ENCODE measurements at places on chromosomes 16 and 17. TPM values are rescaled to one million over a fixed set of nuclear protein-coding genes. Genes with fewer than 3 reads are reported as not detected.
A peak's percentile ranks its signal among the peaks of the same experiment; 100 is the strongest.

Gene NPW
- 0.82 TPM for total RNA-seq

Gene AGRP
- not detected for total RNA-seq

Gene CDR2L
- total RNA-seq = 11.4 TPM

Gene ITGB3
- 16.8 TPM for total RNA-seq

Gene VTN
- 1.0 TPM for total RNA-seq

Gene PHKB
- total RNA-seq = 107 TPM

Gene CDRT15L2
- total RNA-seq = not detected

Gene FBXW10
- total RNA-seq = 0.31 TPM

Gene HOXB6
- total RNA-seq = not detected

Gene KRTAP9-8
- total RNA-seq = not detected

Gene PDILT
- not detected for total RNA-seq

Gene HOXB5
- total RNA-seq = not detected

Gene MYH1
- total RNA-seq = 15.4 TPM

GRCh38 chr16:70712942-70713341, 27.1 kb upstream of the MTSS2 start:
- DNase-seq = no peak

DNA sequence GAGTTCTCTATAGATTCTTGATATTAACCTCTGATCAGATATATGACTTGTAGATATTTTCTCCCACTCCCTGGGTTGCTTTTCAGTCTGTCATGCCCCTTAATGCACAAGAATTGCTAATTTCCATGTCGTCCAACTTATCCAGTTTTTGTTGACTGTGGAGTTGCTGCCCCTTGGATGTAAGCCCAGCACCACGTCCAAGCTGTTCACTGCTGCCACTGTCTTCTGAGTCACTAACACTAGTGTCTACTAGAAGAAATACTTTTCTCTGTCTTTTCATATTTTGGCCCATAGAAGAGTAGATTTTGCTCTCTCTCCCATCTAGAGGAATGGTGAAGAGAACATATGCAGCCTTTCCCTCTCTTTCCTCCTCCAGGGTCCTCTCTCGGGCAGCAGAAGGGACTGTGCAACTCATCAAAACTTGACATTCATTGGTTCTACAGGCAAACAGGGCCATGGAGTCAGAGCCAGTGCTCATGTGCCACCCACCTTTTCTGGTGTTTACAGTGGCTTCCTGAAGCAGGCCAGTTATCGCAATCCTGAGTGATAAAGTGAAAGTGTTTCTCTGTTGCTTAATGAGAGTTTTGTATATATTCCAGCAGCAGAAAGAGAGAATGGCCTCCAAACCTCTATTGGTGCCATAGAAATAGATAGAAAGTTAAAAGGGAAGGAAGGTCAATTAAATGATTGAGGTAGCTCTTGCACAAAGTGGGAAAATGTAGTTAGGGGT, 22.6 kb upstream of the PMP22 start:
- no peak for DNase-seq

GRCh38 chr16:56226845-56227525, 35.7 kb downstream of the GNAO1 start:
- DNase-seq = no peak

DNA sequence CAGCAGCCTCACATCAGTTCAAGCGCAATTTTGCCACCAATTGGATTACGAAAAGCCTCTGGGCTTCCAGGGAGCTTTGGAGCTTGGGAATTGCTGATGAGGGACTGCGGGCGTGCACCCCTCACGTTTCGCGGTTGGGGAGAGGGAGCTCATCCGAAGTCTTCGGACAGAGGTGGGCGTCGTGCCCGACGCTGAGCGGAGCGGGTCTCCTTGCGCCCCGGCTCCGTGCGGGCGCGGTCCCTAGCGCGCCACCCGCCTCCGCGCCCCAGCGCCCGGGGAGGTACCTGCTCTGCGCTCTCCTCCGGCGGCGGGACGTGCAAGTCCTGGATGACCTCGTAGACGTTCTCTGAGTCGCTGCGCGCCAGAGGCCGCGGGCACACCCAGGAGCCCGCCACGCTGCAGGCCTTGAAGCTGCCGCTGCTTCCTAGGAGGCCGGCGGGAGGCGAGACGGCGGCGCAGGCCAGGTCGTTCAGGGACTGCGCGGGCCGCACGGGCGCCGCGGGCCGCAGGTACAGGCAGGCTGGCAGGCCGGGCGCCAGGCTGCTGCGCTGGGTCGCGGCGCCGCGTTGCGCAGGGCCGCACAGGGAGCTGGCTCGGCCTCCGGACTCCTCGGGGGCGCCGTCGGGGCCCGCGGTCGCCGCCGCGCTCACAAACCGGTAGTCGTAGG, 3.2 kb downstream of the ARHGAP27 start:
- no peak for DNase-seq

- DNase-seq = no peak
Observed at GRCh38 chr16:74759564-74759963, 15.1 kb downstream of the FA2H start.

DNA sequence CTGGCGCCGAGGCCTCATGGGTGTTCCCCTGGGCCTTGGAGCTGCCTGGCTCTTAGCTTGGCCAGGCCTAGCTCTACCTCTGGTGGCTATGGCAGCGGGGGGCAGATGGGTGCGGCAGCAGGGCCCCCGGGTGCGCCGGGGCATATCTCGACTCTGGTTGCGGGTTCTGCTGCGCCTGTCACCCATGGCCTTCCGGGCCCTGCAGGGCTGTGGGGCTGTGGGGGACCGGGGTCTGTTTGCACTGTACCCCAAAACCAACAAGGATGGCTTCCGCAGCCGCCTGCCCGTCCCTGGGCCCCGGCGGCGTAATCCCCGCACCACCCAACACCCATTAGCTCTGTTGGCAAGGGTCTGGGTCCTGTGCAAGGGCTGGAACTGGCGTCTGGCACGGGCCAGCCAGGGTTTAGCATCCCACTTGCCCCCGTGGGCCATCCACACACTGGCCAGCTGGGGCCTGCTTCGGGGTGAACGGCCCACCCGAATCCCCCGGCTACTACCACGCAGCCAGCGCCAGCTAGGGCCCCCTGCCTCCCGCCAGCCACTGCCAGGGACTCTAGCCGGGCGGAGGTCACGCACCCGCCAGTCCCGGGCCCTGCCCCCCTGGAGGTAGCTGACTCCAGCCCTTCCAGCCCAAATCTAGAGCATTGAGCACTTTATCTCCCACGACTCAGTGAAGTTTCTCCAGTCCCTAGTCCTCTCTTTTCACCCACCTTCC, 7.9 kb downstream of the HIRIP3 start:
- no peak for DNase-seq

DNA sequence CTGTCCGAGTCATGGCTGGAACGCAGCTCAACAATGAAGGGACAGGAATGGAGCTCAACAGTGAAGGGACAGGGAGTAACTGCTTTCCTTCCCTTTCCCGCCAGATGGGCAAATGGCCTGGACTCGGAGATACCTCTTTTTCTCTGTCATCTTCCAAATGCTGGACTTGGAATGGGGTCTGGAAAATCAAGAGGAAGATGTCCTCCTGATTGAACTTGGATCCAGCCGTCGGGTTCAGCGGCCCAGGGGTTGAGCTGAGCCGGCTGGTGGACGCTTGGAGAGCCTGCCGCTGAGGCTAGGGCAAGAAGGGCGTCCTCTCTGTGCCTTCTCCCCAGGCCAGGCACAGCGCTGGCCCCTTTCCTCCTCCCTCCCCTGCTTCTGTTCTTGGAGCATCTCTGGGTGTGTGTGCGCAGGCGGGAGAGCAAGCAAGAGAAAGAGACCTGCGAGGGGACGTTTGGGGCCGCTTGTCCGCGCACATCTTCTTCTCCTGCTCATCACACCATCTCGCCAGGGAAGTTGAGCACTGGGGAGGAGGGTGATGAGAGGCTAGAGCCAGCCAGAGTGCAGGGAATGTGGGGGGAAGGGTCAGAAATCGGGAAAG, 6.6 kb downstream of the NEUROD2 start:
- DNase-seq = no peak

GRCh38 chr16:86388976-86389375, 121.4 kb upstream of the FOXF1 start:
- DNase-seq = no peak

DNA sequence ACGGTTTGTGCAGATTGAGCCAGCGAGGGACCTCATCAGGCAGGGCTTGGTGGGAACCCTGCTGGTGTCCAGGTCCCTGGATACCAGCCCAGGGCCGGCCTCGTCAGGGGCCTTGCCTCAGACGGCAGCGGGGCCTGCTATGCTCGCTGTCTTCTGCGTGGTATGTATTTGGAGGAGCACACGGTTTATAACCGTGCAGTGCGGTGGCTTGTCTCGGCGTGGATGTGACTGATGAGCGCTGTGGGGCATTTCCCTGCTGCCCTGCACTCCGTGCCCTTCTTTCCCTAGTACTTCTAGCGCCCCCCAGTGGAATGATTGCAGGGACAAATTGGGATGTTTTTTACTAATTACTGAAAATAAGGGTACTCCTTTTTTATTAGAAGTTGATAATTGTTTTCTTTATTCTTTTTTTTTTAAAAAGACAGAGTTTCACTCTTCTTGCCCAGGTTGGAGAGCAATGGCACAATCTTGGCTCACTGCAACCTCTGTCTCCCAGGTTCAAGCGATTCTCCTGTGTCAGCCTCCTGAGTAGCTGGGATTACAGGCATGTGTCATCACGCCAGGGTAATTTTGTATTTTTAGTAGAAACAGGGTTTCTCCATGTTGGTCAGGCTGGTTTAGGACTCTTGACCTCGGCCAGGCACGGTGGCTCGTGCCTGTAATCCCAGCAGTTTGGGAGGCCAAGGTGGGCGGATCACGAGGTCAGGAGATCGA, 15.3 kb downstream of the TBCD start:
- peak; percentile 58 for DNase-seq

DNA sequence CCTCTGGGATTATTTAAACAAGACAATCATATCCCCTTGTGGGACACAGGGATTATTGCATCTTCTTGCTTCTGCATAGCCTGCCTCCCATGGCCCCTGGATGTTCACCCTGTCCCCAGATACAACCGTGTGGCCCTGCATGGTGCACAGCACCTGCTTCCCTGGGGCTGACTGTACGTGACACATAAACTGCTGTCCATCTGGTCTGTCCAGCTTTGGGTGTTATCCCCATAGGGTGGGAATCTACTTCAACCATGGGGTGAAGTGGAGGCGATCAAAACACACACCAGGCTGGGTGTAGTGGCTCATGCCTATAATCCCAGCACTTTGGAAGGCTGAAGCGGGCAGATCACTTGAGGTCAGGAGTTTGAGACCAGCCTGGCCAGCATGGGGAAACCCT, 138.8 kb downstream of the XYLT1 start:
- no peak for DNase-seq

DNA sequence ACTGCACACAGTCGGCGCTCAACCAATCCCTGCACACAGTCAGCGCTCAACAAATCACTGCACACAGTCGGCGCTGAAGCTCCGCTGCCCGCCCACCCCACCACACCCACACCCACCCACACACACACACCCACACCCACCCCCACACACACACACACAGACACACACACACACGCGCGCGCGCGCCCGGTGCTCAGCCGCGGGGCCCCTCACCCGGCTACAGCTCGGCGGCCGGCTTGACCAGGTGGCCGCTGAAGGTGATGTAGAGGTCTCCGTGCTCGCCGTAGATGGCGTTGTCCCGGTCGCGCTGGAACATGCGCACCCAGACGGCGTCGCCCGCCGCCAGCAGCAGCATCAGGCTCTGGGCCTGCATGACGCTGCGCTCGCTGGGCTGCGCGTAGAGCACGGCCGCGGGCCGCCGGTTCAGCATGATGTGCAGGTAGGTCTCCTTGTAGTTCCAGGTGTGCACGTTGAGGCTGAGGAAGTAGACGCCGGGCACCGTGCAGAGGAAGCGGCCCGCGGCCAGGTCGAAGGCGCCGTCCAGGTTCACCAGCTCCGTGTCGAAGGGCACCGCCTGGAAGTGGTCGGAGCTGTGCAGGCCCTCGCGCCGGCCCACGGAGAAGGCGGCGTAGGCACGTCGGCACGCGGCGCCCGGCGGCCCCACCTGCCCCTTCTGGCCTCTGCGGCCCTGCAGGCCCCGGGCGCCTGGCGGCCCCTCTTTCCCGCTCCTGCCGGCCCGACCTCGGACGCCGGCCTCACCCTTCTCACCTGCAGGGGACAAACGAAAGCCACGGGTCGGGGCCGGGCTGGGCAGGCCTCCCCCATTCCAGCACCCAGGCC, 2.5 kb downstream of the C1QTNF8 start:
- DNase-seq = peak; percentile 30

- no peak for DNase-seq
Observed at GRCh38 chr16:11235703-11235991, 20.4 kb downstream of the SOCS1 start.

GRCh38 chr16:56482683-56483236, 31.4 kb downstream of the OGFOD1 start:
- no peak for DNase-seq

DNA sequence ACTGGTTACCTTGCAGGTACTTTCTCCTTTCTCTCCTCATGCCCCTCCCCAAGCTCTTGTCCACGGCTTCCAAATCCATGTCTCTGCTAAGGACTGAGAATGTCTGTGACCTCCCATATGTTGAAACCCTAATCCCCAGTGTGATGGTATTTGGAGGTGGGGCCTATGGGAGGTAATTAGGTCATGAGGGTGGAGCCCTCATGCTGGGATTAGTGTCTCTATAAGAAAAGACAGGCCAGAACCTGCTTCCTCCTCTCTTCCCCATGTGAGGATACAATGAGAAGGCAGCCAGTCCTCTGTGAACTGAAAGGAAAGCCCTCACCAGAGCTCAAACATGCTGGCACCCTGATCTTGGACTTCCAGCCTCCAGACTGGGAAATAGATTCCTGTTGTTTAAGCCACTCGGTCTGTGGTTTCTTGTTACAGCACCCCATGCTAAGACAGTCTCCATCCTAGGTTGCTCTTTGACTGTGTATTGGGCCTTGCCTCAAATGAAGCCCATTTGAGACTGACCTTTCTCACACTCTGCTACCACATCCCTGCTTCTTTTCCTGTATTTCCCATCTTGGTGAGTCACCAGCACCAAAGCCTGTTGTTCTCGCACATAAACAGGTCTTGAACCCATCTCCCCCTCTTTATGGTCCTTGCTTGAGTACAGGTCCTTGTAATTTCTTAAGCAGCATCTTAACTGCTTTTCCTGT, 135.0 kb downstream of the CDK5R1 start:
- peak; percentile 9 for DNase-seq

DNA sequence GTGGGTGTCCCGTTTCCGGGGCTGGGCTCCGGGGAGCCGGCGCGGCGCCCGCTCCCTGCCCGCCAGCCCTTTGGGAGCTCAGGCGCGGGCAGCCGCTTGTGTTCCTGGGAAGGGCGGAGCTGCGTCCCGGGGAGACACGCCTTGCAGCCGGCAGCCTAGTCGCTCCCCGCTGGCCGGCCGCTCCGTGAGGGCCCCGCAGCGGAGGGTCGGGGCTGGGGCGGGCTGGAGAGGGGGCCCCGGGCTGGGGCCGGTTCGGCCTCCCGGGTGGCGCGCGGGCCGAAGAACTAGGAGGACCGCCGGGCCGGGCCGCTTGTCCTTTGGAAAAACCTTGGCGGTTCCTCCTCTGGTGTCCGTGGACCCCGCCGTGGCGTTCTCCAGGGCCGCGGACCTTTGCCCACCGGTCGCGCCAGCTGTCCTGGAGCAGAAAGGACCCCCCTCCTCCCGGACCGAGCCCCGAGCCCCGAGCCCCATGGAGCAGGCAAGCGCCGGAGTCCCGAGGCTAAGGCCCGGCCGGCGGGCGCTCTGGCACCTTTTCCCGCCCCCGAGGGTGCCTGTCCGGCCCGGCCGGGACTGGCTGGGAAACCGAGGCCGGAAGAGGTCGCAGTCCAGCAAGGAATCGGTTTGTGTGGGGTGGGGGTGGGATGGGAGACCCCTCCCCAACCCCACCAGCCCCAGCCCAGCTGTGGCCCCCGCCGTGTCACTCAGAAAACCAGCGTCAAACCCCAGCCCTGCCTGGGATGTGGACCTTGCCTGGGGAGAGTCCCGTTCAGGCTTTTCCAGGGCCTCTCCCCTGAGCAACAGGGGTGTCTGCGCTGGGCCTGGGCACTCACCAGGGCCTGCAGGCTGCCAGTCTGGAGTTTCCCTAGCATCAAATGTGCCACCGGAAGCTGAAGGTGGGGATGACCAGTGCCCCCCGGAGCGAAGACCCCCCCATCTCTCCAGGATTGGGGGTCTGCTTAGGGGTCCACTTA, 6.8 kb upstream of the TBC1D3B start:
- DNase-seq = peak; percentile 71

Measured in tongue (tissue), 3 donors.